ENCODE measurements at places on chromosomes 4 and X. TPM values are rescaled to one million over a fixed set of nuclear protein-coding genes. Genes with fewer than 3 reads are reported as not detected.

DNA sequence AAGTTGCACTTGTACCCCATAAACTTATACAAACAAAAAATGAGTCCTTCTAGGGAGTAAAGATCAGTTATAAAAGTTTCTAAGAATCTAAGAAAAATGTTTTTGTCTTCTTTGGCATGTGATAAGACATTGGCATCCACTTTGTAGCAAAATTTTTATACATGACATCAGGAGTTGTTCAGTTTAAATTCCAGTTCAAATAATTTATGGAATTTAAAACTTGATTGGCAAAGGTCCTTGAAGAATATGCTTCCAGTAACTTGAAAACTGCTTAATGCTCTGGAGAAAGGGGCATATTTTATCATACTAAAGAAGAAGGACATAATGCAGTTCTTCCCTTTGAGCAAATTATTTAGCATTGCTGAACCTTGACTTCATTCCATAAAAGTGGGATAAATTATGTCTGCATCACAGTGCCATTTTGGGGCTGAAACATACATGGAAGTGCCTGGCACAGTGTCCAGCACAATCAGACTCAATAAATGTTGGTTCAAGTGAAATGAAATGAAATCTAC is 163.3 kb upstream of the IL15 start:
- no peak for DNase-seq
- no peaks in the 10 kb centered on the region for H3K4me1 ChIP-seq
- H3K27ac ChIP-seq: no peak overlapping the region
- H3K27me3 ChIP-seq: no peaks in the 10 kb centered on the region
- no peak overlapping the region for H3K4me3 ChIP-seq

- no peak overlapping the region for H3K27ac ChIP-seq
- peaks cover 10% of the 10 kb centered on the region for H3K36me3 ChIP-seq
- no peaks in the 10 kb centered on the region for H3K27me3 ChIP-seq
- no peaks in the 10 kb centered on the region for H3K4me1 ChIP-seq
- no peak for DNase-seq
- no peak overlapping the region for H3K4me3 ChIP-seq
Observed at GRCh38 chr4:113604955-113605354, 156.6 kb downstream of the CAMK2D start.

DNA sequence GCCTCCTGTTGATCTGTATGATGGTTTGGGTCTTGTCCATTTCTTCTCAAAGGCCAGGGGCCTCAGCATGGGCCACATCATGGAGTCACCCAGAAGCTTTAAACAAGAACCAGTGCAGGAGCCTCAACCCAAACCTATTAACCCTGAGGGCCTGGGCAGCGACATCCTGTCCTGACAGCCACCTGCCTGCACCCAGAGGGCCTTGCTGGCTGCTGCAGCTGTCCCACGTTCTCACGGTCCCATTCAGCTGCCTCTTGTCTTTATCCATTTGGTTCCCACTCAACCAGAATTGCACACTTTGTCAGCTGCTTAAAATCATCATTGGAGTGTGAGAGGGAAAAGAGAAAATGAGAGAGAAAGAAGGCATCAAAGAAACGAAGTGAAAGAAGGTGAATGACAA is 21.6 kb downstream of the C4orf50 start:
- no peak for DNase-seq
- no peaks in the 10 kb centered on the region for H3K36me3 ChIP-seq
- H3K4me3 ChIP-seq: no peak overlapping the region
- no peaks in the 10 kb centered on the region for H3K4me1 ChIP-seq
- no peaks in the 10 kb centered on the region for H3K27me3 ChIP-seq
- no peak overlapping the region for H3K27ac ChIP-seq

PRDM8 gene
- 5.1 TPM for total RNA-seq

BANK1 gene
- total RNA-seq: 0.22 TPM

DNA sequence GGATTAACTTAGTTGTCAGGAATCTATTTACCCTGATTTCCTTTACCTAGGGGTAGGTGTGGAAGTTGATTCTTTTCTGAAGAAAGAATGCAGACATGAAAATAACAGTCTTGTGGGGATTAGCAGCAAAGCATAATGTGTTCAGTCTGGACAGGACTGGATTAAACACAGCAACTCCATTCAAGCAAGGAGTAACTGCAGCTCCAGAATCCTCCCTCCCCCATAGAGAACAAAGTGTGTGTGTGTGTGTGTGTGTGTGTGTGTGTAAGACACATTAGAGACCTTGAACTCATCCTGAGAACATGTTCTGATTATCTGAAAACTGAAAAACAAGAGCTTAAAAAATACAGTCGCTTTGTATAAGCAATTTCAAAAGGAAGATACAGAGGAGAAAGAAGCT is 9.3 kb downstream of the C4orf54 start:
- no peak overlapping the region for H3K4me3 ChIP-seq
- no peaks in the 10 kb centered on the region for H3K27me3 ChIP-seq
- H3K27ac ChIP-seq: no peak overlapping the region
- no peaks in the 10 kb centered on the region for H3K4me1 ChIP-seq
- no peaks in the 10 kb centered on the region for H3K36me3 ChIP-seq
- DNase-seq: no peak

MAGEA2 gene
- total RNA-seq: not detected

- no peak for DNase-seq
- H3K4me3 ChIP-seq: no peak overlapping the region
- H3K4me1 ChIP-seq: no peaks in the 10 kb centered on the region
- no peaks in the 10 kb centered on the region for H3K27me3 ChIP-seq
- H3K27ac ChIP-seq: no peak overlapping the region
- no peaks in the 10 kb centered on the region for H3K36me3 ChIP-seq
Observed at GRCh38 chr4:100823066-100823992, 305.5 kb upstream of the EMCN start.

GRCh38 chr4:109993116-109993515 is 80.4 kb downstream of the EGF start:
- H3K27me3 ChIP-seq: peaks cover 9% of the 10 kb centered on the region
- H3K4me3 ChIP-seq: no peak overlapping the region
- no peak overlapping the region for H3K27ac ChIP-seq
- no peaks in the 10 kb centered on the region for H3K4me1 ChIP-seq
- no peaks in the 10 kb centered on the region for H3K36me3 ChIP-seq

RAI2 gene
- total RNA-seq: 2.0 TPM
